ENCODE measurements at places on chromosomes 1 and 21. TPM values are rescaled to one million over a fixed set of nuclear protein-coding genes. Genes with fewer than 3 reads are reported as not detected.

Gene PERM1
- under 0.01 TPM for total RNA-seq

Gene DLGAP3
- 0.17 TPM for total RNA-seq

Gene MYCL
- 0.15 TPM for total RNA-seq

Gene PPM1J
- total RNA-seq, result 1.3 TPM

Gene PHGDH
- total RNA-seq, result 110 TPM

Gene HSD3B1
- total RNA-seq, result not detected

Gene FMN2
- total RNA-seq, result 13.8 TPM

Gene OLFM3
- total RNA-seq, result not detected

Gene F11R
- 8.9 TPM for total RNA-seq

Gene DENND2D
- 3.3 TPM for total RNA-seq

Gene GJB4
- not detected for total RNA-seq

Gene TIE1
- 0.17 TPM for total RNA-seq

Gene DNAJC16
- total RNA-seq, result 19.7 TPM

Gene RAB25
- not detected for total RNA-seq

Data from smooth muscle cell of trachea (primary cell).